H9 (cell line): ENCODE measurements at places on chromosomes 5 and 9.
A peak's percentile ranks its signal among the peaks of the same experiment; 100 is the strongest.

DNA sequence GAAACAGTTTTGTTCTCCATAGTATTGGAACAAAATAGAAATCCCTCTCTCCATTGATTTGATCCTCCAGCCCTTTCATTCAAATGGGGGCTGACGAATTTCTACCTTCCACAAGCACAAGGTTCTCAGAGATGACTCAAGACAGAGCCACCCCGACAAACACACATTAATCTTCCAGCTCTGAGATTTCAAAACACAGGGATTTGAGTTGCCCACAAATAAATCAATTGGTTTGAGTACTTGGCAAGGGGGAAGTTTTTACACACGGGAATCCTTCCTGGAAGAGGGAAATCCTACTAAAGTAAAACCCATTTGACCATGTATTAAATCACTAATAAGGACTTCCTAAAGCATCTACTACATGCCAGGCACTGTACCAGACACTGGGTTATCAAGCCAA, 5.4 kb downstream of the ADRA1B start:
- no peak for DNase-seq

DNA sequence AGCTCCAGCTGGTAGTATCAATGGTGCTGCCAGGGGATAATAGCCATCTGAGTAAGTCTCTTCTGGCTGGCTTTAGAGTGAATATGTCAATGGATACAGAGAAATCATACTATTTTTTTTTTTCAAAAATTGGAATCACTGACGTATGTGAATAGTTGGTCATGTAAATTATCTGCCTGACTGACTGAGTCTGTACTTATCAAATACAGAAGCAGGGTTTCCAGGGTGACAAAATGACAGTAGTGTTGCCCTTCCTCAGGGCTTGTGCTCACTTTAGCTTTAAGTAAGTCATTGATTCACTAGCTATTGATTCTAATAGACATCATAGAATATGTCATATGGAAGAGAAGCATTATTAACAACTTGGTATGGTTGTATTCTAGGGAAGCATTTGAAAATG, 126.0 kb upstream of the C6 start:
- no peak for DNase-seq

DNA sequence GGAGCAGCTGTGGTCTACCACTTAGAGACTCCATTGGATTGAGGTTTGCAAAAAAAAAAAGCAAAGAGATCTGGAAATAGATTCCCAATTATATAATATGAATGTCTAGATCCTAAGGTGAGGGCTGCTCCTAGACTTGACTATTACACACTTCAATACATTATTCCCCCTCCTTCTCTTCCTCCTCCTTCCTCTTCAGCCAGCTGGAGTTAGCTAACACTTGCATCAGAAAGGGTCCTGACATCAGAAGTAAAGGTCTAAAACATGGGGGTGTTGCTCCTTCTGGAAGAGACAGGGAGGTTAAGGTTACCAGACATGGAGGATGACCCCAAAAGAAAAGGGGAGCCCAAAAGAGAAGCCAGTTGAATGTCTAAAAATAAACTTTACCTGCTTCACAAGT, 12.9 kb upstream of the NR3C1 start:
- no peak for DNase-seq

DNA sequence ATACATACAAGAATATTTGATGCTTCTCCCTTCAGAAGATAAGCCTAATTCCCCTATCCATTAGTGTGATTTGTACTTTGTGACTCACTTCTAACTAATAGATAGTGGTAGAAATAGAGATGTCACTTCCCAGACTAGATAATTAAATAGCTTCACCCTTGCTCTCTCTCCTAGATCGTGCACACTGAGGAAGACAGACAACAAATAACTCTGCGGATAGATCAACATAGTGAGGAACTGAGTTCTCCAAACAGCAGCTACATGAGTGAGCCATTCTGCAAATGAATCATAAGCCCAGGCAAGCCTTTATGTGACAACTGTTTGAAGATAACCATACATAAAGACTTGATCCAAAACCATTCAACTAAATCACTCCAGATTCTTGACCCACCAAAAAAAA, 1083.4 kb upstream of the C9orf72 start:
- DNase-seq, result no peak

- no peak for DNase-seq
Measured at GRCh38 chr5:107807431-107807830, 136.7 kb upstream of the EFNA5 start.

DNA sequence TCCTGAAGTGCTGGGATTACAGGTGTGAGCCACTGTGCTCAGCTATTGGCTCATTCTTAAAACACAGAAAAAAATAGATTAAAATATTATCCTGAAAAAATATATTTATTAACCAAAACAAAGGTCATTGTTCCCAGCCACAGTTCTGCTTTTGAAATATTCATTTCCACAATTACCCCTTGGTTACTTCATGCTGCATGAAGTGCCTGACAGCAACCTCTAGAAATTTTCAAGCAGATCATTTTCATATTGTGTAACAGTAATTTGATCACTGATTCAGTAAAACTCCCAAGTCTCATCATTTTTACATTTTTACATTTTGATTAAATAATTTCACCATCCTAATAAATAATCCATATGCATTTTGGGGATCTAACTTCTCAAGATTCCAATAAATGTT, 18.8 kb upstream of the GNAQ start:
- no peak for DNase-seq

GRCh38 chr9:68489646-68490045, 51.0 kb downstream of the TMEM252 start:
- no peak for DNase-seq

GRCh38 chr9:93525476-93525875, 50.9 kb upstream of the PHF2 start:
- no peak for DNase-seq

DNA sequence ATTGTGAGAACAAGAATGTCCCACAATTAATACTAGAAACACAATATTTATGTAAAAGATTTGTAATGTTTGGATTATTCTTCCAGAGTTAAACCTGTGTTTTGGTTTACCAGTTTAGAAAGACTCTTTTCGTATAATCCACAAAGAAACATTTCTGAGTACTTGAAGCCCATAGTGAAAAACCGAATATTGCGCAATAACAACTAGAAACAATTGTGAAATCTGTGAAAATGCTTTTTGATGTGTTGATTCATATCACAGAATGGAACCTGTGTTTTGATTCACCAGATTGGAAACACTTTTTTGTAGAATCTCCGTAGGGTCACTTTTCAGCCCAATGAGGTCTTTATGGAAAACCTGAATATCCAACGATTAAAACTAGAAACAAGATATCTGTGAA, 386.2 kb downstream of the PRDM9 start:
- no peak for DNase-seq

DNA sequence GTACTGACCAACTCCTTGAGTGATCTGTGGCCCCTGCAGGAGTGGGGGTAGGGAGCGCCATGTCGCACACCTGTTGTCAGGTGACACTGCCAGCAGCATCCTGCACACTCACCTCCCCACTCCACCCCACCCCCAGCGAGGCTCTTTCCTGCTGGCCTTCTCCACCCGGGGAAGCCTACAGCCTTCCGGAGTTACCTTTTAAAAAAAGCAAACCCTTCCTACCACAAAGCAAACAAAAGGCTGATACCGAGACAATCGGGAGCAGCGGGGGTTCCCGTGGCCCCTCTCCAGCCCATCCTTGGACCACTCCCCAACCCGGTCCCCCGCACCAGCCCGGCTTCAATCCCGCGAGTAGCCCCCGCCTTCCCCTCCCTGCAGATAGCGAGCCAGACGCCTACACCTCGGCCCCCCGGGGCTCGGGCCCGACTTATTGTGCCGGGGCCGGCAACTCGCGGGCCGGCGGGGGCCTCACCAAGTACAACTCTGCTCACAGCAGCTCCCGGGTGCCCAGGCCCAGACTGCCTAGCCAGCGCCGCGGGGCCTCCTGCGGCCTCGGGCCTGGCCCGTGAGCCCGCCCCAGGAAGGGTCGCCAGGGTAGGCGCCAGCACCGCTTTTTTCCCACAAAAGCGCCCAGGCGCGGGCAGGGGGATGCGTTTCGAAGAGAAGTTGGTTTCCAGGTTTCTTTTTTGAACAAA, 724 bp downstream of the MACROH2A1 start:
- peak; percentile 58 for DNase-seq

- DNase-seq, result no peak
Measured at GRCh38 chr5:62592558-62592957, 13.9 kb downstream of the LRRC70 start.

GRCh38 chr5:100853582-100853981, 49.5 kb downstream of the ST8SIA4 start:
- DNase-seq, result no peak

GRCh38 chr5:61267116-61267515, 64.9 kb upstream of the ZSWIM6 start:
- DNase-seq, result no peak

DNA sequence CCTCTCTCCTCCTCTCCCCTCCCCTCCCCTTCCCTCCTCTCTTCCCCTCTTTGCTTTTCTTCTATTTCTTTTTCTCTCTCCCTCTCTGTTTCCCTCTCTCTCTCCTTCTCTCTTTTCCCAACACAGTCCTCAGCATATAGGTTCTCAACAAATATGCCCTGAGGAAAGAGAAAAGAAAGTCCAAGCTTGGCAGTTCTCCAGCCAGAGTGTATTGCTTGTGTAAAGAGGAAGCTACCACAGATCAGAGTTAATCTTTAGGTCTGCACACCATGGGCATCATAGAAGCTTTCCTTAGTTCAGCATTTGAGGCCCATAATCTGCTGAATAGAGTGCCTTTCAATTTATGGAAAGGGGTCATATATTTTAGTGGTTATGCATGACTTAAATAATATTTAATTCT, 382.8 kb upstream of the WWC1 start:
- DNase-seq, result no peak

DNA sequence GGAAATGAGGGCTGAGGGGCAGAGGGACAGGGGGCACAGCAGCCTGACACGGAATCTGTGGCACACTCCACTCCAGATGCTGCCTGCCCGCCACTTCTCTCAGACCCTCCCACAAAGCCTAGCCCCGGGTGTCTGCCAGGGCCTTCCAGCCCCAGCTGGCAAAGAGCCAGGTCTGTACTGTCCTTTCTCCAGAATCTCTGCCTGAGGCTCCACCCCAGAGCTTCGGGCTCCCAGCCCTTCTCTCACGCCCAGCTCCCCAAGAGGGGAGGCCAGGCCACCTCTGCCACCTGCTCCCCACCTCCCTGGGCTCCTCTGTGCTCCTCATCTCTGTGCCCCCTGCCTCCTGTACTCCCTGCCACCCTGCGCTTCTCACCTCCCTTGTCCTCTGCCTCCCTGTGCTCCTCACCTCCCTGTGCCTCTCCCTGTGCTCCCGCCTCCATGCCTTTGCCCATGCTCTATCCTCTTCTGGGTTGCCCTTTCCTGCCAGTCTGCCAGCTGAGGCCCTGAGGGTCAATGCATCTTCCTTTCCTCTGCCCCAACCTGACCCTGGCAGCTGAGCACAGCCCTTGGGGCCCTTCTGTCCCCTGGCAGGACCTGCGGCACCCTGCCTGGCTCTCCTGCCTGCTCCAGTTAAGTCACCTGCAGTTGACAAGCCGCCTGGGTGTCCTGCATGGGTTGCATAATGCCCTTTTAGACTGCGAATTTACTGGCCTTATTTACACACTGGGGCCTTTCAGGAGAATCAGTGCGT, 36.4 kb downstream of the RASGEF1C start:
- DNase-seq, result no peak
